ENCODE measurements at places on chromosomes 13 and 19.

GRCh38 chr13:57408312-57408711 lies 223.2 kb upstream of the PCDH17 start:
- no peak for DNase-seq

DNA sequence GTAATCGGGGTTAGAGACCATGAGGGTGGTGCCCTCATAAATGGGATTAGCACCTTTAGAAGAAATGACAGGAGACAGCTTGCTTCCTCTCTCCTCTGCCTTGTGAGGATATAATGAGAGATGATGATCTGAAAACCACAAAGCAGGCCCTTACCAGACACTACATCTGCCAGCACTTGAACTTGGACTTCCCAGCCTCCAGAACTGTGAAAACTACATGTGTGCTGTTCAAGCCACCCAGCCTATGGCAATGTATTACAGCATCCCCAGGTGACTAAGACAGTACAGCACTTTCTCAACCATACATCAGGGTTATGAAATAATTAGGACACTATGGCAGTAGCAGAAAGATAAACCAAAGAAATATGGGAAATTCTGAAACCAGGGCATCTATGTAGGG lies 7.4 kb downstream of the ZNF564 start:
- no peak for DNase-seq

- no peak for DNase-seq
Measured at GRCh38 chr19:3302755-3303154, 63.6 kb upstream of the NFIC start.

DNA sequence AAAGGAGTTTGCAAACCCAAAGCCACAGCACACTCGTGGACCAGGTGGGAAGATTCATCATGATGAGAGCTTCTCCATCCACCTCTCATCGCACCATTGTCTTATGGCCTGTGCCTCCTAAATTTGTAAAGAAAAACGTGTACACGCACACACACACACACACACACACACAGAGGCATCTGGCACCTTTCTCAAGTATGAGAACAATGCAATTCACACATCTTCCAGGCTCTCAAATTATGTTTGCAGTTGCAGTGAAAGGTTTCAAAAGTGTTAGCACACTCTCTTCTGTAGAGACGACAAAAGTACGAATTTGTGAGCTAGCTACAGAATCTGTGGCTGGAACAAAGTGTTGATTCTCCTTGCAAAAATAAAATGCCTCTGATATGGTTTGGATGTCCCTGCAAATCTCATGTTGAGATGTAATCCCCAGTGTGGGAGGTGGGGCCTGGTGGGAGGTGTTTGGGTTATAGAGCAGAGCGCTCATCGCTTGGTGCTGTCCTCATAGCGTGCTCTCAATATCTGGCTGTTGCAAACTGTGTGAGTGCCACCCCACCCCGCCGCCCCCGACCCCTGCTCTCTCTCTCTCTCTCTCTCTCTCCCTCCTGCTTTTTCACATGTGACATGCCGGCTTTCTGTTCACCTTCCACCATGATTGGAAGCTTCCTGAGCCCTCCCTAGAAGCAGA lies 21.8 kb upstream of the RAB20 start:
- DNase-seq: no peak

- DNase-seq: no peak
Measured at GRCh38 chr13:56586976-56587375, 553.7 kb upstream of the PRR20A start.

GRCh38 chr19:23774524-23774971 lies 15.9 kb upstream of the ZNF681 start:
- no peak for DNase-seq

- no peak for DNase-seq
Measured at GRCh38 chr13:36059321-36059720, 71.9 kb downstream of the DCLK1 start.

GRCh38 chr19:768424-768823 lies 17.5 kb downstream of the MISP start:
- DNase-seq: no peak

GRCh38 chr13:73336773-73337172 lies 278.0 kb downstream of the KLF5 start:
- DNase-seq: no peak

GRCh38 chr19:29532956-29533355 lies 7.2 kb downstream of the VSTM2B start:
- no peak for DNase-seq

DNA sequence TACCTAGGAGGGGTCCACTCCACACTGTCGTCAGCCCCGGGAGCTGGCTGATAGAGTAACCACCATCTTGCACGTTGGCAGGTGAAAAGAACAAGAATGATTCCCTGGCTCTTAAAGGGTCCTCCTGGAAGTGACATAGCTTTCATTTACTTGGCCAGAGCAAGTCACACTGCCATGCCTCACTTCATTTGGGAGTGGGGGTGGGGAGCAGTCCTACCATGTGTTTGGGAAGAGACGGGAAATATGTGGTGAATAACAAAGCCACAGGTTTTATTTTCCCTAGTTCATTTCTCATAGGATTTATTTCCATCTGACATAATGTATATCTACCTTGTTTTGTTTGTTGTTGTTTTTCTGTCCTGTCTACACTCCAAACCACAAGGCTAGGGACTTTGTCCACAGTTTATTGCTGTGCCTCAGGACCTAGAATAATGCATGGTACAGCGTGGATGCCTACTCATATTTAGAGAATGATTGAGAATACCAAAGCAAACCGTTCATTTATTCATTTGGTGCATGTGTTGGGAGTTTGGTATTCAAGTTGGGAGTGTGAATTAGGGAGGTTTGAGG lies 26.8 kb downstream of the UBAC2 start:
- DNase-seq: no peak

- no peak for DNase-seq
Measured at GRCh38 chr19:46279177-46279576, 17.7 kb upstream of the HIF3A start.

DNA sequence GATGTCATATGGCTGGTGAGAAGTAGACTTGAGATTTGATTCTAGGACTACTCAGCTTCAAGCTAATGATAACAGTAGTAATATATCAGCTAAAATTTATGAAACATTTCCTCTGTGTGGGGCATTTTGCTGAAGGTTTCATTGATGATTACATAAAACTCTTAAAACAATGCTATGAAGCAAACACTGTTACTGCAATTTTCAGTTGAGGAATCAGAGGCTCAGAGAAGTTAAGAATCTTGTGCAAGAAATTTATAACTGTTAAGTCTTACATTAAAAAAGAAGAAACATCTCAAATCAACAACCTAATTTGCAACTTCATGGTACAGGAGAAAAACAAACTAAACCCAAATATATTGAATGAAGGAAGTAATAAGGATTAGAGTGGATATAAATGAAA lies 10.3 kb downstream of the CEACAM8 start:
- no peak for DNase-seq

GRCh38 chr13:27133889-27134288 lies 37.7 kb downstream of the USP12 start:
- no peak for DNase-seq

GRCh38 chr13:97371486-97372109 lies 62.4 kb upstream of the RAP2A start:
- no peak for DNase-seq

- DNase-seq: no peak
Measured at GRCh38 chr19:53531457-53531856, 6.5 kb upstream of the ZNF331 start.

GRCh38 chr19:18469069-18469846 lies 31.3 kb upstream of the ISYNA1 start:
- peak; percentile 54 for DNase-seq

DNA sequence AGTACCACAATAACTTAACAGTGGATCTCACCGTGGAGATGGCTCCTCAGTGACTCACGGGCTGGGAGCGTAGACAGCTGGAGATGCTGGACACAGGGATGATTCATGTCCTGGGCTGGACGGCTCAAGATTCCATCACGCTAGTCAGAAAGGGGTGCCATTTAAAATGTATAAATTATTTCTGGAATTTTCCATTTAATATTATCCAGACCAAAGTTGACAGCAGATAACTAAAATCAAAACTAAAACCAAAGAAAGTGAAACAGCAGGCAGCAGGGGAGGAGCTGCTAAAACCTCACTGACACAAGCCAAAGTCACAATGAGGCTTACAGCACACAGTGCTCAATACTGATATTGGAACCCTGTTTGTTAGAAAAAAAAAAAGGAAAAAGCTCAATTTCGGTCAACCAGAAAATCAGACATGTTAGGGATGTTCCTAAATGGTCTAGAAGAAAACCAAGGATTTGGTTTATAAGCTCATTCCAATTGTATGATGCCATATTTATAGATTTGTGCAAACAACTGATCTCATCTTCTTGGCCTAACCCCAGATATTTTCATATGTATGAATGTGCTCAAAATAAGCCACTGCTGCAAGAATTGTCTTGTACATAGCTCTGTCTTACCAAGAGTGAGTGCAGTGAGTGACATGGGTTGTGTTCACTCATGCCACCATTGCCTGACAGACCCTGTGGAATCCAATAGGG lies 111.8 kb downstream of the SACS start:
- DNase-seq: no peak

GRCh38 chr13:79679334-79679733 lies 198.4 kb downstream of the NDFIP2 start:
- DNase-seq: no peak

- DNase-seq: no peak
Measured at GRCh38 chr13:24651718-24652345, 28.4 kb upstream of the ATP12A start.

- no peak for DNase-seq
Measured at GRCh38 chr19:42613666-42614065, 18.9 kb upstream of the CEACAM8 start.

GRCh38 chr19:48997972-48998371 lies 4.3 kb downstream of the RUVBL2 start:
- no peak for DNase-seq

DNA sequence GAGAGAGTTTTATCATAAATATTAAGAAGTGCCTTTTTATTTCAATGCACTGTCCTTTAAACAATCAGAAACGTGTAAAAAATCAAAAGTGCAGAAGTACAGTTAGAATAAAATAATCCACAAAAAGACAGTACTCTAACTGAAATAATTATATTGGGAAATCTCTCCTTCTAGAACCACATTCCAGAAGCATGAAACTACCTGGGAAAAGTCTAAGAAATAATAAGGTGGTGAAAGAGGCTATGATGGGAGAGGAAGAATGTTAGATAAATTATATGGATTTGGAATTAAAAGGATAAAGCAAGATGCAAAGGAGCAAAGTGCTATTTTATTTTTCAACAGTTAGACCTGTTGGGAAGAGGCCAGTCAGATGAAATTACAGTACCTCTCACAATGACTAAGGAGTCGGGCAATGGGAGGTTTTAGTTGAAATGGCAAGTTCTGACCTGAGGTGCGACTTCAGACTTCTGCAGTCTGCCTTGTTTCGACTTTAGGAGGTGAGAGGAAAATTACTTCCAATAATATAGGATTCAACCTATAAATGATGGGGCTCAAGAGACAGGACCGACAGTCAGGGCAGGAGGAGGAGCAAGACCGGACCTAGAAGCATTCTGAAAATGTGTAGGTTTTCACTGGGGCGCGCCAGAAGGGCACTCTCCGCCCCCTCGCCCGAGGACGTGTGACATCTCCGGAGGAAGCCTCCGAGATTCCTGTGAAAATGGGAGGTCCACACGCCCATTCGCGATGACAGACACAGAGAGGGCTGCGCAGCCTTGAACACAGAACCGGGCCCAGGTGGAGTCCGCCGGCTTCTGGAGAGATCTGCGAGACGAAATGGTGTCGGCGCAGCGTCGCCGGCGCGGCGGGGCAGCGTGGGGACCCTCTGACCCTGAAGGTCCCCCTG lies 717 bp downstream of the SPRYD7 start:
- no peak for DNase-seq

DNA sequence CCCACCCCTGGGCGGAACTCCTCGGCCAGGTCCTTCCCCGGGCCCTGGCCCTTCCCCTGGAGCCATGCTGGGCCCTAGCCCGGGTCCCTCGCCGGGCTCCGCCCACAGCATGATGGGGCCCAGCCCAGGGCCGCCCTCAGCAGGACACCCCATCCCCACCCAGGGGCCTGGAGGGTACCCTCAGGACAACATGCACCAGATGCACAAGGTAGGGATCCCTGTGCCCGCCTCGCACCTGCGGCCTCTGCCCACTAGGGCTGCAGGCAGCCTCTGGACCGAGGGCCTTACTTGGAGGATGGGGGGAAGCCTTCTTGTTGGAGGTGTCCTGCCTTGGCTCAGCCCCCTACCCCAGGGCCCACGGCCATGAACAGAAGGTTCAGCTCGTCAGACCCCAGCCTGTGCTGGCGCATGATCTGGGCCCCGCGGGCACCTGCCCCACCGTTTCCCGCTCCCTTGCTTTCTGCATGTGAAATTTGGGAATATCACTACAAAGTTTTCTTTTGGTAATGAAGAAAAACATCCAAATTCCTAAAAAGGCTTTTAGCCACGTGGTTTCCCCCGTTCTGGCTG lies 23.4 kb downstream of the SMARCA4 start:
- DNase-seq: no peak

DNA sequence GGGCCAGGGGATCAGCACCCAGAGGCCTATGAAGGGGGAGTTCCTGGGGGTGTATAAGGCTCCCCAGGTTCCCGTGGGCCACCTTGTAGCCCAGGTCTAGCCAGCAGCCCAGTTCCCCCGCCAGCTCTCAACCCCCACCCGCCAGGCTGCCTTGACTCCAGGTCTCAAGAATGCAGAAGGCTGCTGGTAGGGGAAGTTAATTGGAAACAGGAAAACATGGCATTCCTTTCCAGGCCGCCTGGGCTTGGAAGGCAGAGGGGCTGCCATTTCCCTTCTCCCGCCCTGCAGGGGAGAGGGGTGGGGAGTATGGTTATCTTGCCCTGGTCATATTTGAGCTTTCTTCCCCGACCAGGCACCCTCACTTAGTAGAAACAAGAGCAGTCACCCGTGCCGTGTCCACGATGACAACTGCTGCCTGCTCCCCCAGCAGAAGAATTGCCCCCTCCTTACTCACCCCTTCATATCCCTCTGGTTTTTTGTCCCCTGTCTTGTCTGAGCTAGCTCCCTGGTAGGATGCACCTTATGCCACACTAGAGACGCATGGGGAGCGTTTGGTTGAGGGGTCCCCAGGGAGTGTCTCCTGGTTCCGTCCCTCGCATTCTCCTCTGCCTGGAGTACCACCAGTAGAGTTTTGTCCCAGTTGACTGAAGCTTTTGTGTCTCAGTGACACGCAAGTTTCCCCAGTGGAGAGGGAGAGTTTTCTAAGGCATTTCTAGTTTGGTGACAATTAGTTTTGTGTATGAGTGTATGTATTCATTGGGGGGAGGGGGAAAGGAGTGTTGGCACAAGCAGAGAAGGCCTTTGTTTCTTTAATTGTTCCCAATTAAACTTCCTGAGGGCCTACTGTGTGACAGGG lies 4.5 kb downstream of the BICRA start:
- DNase-seq: no peak

- DNase-seq: no peak
Measured at GRCh38 chr19:7512400-7512851, 3.5 kb upstream of the ZNF358 start.

Data from stimulated activated CD4-positive, alpha-beta T cell treated with anti-CD3 and anti-CD28 coated beads, Interleukin-15, amount 100 ng/mL, for 1 hour (primary cell).